ENCODE measurements at places on chromosomes 7 and 10.

DNA sequence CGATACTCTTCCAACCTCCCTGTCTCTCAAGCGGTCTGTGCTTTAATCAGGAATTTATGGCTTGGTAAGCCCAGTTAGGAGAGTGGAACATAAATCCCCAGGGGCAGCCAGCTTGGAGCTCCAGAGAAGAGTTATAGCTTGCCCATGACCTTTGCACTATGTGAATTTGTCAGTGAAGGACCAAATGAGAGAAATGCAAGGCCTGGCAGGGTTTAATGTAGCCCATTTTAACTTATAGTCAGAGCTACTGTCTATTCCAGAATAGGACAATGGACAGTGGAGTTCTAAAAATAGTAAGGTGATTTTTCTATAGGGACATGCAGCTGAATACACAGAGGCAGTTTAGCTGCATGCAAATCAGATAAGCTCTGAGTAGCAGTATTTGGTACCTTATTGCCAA lies 142.6 kb upstream of the CAV2 start:
- no peak for DNase-seq

DNA sequence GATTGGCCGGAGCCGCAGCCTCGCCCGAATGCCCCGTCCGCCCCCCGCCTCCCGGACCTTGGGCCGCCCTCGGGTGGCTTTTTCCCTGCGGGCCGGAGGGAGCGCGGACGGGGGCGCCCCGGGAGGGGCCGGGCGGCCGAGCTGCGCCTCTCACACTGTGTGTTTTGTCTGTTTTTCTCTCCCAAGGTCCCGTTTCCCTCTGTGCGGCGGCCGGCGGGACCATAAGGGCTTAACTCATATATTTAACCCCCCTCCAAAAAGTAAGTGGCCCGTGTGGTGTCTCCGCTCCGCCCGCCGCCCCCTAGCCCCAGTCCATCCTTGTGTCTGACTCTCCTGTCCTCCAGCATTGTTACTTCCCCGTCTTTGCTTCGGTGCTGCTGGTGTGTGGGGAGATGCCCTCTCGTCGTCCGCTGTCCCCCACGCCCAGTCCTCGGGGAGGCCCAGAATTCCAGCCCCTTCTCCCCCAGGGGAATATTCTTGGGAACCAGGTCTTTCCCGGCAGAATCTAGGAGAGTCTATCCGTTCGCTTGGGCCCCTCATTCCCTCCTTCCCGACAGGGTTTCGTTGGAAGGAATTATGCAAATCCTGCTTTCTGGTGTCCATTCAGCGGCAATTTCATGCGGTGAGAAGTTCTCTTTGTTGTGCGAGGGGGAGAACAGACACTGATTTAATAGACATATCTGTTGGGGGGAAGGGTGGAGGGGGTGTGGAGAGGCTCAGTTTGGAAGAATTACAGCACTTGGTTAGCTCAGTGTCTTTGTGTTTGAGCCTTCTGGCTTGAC lies 1.3 kb downstream of the LCOR start:
- no peak for DNase-seq

GRCh38 chr10:14185316-14186045 lies 145.2 kb downstream of the FRMD4A start:
- no peak for DNase-seq

DNA sequence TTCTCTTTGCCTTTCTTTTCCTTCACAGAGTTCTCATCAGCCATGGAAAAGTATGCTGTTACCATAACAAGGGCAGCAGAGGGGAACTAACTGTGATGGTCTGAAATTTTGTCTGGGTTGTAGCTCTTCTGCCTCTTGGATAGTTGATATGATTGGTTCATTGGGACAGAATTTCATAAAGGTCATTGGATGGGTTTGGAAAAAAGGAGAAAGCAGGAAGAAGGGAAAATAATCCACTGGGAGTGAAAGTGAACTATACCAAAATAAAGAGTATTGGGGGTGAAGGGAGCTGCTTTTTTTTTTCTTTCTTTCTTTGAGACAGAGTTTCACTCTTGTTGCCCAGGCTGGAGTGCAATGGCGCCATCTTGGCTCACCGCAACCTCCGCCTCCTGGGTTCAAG lies 5.8 kb downstream of the EIF4EBP2 start:
- no peak for DNase-seq

- no peak for DNase-seq
Measured at GRCh38 chr10:30774261-30774660, 144.7 kb upstream of the LYZL2 start.

DNA sequence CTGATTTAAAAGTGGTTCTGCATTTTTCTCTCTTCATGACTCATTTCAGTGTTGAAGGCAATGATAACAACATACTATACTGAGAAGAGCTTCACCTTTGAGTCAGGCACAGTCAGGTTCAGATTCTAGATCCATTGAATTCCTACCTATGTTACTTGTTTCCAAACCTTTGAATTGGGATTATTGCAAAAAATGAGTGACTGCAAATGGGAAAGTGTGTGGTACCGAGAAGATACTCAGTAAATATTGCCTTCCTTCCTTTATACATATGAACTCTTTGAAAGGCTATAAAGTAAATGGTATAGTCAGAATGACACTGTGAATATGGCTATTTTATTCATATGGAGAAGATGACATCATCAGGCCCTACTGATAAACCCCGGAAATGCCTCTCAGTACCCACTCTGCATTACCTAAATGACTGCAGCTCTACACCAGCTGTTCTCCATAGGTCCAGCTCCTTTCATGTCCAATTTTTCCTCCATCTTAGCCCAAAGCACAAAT lies 66.7 kb upstream of the FGL2 start:
- DNase-seq, result no peak

DNA sequence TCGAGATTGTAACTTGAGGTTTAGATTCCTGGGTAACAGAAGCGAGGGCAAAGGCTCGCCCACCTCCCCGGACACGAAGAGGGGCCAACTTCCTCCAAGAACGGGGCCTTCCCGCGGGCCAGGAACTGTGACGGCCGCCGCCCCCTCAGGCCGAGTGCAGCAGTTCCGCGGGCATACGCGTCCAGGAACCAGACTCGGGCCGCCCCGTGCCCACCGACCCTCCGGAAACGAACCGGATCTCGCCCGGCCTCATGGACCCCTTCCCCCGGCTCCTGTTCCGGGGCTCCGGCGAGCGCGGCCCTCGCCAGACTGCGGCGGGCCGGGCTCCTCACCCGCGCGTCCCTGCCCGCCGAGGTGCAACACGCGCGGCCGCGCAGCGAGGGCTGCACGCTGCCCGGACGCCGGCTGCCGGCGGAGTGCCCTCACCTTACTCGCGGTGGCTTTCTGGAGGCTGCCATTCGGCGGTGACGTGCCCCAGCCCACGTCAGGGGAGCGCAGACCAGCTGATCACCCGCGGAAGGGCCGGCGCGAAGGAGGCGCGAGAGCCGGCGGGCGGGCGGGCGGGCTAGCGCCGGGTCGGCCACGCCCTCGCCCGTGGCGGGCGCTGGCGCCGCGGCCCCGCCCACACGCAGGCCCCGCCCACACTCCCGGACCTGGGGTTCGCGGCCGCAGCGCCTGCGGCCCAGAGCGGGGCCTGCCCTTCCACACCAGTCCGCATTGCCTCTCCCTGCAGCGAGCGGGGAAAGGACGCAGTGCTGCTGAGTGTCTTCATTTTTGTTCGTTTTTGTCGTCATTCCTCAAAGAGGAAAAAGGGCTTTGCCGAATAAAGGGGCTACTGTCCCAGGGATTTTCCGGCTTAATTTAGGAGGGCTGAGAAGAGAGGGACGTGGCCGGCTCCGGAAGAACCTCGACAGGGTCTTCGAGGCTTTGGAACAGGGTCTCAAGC lies at the start of gene XPNPEP1:
Gene XPNPEP1 (minus strand): TSS at position 536 of the 946 bp plus-strand sequence. CDS start 78 bp downstream, at position 458.
- peak; percentile 25 for DNase-seq

GRCh38 chr10:132961420-132961786 lies 19.0 kb upstream of the CFAP46 start:
- DNase-seq, result no peak

DNA sequence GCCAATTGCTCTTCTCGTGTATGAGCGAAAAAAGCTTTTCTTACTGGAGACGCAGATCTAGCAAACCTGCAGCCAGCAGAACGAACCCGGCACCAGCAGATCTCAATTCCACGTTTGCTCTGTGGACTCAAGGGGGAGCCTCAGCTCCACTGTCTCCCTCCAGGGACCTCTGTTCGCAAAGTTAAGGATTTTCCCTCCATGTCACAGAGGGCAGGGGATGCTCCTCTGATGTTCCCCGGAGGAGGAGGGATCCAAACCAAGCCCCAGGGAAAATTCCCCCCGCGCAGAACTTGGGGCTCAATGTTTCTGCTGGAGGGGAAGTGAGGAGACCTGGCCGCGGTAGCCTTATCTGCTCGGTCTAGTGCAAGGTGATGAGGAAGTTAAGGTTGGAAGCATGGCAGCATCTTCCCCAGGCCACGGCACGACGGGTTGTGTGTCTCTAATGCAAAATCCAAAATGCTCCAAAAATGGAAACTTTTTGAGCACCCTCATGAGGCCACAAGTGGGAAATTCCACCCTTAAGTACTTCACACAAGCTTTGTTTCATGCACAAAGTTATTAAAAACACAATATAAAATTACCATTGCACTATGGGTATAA lies 9.0 kb downstream of the IQCE start:
- no peak for DNase-seq

DNA sequence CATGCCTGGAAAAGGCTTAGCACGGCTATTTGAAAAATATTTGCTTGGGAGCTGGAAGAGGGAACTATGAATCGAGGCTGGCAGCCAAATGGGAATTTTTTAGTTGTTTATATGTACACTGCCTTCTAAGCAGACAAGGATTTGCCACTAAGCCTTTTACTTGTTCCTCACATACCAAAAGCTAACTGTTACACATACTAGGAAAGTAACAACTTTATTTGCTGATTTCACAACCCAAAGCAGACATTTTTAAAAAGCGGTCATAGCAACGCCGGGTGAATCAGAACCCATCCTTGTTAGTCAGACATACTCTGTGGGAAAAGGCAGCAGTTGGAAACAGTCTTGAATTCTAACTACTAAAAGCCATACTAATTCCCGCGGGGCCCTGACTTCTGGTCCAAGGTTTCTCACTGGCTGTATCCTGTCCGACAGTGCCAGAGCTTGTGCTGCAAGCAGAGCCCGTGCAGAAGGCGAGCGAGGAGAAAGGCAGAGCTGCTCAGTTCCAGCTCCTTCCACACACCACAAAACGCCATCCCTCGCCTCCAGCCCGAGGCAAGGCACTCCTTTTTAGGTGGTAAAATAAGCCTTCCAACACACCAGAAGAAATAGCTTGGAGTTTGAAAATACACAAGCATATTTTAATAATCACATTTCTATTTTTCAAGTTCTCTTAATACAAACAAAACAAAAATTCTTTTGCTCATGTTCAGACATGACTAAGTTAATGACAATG lies 89.2 kb downstream of the RNF216 start:
- no peak for DNase-seq

DNA sequence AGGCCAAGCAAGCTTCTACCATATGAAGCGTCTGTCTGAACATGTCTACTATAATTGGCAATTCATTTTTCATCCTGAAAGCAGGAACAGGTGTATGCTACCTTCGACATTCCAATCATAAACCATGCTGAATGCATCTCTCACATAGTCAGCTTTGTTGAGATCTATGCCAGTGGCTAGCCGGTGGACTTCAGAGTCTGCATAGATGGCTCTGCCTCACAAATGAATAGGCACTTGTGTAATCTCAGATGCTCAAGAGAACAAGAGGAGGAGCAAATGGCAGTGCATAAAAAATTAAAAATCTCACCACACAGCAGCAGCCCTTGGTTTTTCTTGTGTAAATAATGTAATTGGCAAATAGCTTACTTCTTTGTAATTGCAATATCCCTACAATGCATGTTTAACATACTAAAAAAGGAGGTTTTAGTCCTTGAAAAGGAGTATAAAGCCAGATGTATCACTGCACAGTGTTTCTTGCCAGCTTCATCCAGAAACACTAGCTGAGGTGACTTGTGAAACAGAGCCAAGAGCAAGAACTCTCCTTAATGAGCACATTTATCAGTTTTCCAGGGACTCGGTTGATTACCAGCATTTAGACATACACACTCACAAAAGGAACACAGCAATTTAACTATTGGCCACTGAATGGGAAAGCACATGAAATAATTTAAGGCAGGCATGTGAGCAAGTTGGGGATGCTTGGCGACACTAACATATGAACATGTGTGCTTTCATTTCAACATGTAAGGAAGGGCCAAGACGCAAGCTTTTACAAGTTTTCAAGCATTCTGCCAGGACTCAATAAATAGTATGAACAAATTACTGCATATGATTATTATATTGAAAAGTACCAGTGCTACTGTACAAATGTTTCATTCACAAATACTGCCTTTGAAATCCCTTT lies 249.9 kb upstream of the PLXNA4 start:
- DNase-seq, result no peak

DNA sequence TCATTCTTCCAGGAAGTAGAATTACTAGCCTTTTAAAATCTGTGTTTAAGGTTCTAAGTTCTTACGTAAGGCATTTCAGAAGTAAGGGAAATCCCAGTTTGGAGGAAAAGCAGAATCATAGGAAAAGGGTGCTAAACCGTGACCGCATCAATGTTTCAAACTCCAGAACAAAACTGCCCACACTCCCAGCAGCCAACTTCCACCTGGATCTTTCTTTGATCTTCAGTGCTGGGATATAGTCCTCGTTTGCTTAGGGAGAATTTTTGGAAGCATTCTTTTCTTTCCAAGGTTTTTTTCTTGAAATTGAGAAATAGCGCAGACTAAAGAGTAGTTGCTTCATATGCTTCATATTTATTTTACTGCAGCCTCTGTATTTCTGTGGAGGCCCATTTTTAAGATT lies 8.9 kb downstream of the PROSER2 start:
- DNase-seq, result no peak

- DNase-seq, result no peak
Measured at GRCh38 chr7:35725280-35725680, 30.3 kb upstream of the HERPUD2 start.

- no peak for DNase-seq
Measured at GRCh38 chr7:55526770-55527169, 45.5 kb downstream of the VOPP1 start.

DNA sequence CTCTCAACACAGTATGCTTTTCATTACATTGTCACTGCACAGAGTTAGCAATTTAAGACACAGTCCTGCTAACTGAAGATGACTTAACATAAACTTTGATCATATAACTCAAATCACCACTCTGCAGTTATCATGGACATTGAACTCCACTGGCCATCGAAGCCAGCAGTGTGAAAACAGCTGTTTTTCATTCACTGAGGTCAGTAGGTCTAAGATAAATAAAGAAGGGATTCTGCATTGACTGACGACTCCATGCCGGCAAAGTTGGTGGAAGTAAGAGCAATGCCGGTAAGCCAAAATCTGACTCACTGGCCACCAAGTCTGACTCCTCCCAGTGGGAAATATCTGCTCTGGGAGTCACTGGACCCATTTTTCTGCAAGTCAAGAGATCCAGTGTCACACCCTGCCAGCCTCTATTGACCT lies 449.9 kb upstream of the ANKRD30A start:
- DNase-seq, result no peak

GRCh38 chr7:157846271-157846670 lies 509.5 kb downstream of the DNAJB6 start:
- no peak for DNase-seq

Measured in NCI-H1436 treated with DMSO at 0.1 percent for 48 hours (cell line).